PC-9 (cell line): ENCODE measurements at places on chromosomes 3 and 15.

DNA sequence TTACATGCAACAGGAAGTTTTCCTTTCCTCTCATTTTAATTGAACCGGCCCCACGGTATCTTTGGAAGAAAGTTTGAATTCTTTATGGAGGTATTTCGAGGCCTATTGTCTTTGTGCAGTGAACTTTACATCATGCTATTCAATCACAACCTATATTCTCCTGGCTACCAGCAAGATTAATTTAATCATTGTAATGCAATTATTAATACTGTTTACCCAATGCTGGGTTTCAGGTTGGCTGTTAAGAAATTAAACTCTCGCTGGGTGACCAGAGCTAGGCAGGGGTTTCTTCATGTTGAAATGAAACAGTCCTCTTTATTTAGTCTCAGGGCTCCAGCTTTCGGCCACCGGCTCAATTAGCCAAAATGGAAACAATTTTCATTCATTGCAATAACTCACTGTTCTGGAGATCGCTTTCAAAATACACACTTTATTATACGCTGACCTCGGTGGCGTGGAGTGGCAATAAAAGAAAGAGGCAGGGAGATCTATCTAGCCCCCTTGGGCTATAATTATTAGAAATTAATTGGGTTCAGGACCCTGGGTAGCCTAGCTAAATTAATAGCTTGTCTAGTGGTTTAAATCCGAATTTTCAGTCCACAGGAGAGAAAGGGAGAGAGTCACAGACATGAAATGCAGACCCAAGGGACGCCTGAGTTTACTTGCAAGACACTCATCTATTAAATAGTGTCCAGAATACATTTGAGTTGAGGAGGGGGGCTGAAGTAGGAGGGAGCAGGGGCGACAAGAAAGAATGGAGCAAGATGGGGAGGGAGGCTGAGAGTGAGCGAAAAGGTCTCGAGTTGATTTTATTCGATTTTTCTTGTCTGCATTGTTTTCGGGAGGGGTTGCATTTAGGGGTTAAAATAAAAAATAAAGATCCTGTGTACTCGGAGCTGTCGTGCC is 3.9 kb upstream of the MECOM start:
- no peak for DNase-seq

GRCh38 chr3:192847941-192848340 is 69.7 kb downstream of the MB21D2 start:
- no peak for DNase-seq

- DNase-seq = no peak
Observed at GRCh38 chr3:161851941-161852566, 355.4 kb downstream of the OTOL1 start.

- no peak for DNase-seq
Observed at GRCh38 chr3:43390255-43390588, 103.9 kb downstream of the SNRK start.

DNA sequence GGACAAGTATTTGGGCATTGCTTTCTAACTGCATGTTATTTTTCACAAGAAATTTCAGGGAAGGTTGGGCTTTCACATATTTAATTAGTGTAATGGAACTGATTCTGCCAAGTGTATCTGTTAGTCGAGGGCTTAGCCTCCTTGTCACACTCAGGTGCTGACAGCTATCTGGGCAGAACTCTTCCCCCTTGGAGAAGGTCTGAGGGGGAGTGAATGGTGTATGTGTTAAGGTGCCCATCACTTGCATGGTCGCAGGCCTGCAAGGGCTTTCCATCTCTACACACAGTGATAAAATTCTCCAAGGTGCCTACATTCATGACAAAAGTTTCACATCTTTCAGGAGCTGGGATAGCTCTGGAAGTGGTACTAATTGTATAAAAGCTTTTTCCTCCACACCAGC is 97.6 kb upstream of the ICE2 start:
- DNase-seq = no peak

- no peak for DNase-seq
Observed at GRCh38 chr3:40099871-40100270, 209.6 kb upstream of the EIF1B start.

GRCh38 chr3:112463250-112463649 is 36.0 kb downstream of the BTLA start:
- DNase-seq = no peak

GRCh38 chr3:33919312-33920120 is 121.1 kb downstream of the PDCD6IP start:
- no peak for DNase-seq

DNA sequence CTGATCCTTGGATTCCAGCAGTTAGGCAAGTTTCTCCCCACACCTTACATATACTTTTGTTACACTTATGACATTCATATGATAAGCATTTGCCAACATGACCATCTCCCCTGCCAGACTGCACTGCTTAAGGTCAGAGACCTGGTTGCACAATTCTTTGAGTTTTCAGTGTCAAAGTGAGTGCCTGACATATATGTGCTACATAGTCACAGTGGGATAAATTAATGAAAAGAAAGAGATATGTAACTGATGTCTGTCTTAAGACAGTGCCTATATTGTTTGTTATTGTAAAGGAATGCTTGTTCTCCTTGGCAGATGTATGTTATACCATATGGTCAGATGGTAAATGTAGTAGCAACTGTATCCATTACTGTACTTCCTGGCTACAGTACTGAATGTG is 3.5 kb upstream of the DCUN1D1 start:
- DNase-seq = no peak

- DNase-seq = no peak
Observed at GRCh38 chr3:50183755-50184154, 7.7 kb upstream of the GNAT1 start.

DNA sequence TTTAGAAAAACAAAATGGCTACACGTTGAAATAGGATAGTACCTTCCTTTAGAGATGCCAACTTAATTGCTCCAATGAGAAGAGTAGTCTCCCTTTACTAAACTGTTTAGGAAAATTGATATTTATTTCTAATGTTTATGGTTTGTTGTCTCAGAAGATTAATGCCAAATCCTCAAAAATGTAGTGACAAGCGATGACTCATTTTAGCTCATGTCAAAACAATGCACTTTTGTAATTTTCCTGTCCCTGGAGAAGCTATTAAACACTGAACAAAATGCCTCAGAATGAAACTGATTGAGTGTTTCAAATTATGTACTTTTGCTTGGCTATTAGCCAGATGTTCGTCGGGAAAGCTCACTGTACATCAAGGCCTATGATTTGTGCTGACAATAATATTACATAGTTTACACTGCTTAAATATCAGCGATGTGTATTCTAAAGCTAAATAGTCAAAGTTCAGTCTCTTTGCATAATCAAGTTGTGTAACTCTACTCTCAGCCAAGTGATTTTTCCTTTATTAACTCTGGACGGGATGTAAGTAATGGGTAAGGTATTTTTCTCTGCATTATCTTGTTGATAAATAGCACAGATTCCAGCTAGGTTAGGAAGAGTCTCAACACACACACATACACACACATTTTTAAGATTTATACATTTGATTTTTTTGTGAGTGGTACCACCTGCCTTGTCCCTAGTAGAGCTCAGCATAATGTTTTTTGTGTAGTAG is 83.7 kb downstream of the CMSS1 start:
- DNase-seq = peak; percentile 55

GRCh38 chr3:16484216-16484615 is 29.3 kb downstream of the RFTN1 start:
- DNase-seq = no peak
